ENCODE measurements at places on chromosomes 1 and 21.

- DNase-seq = peak; percentile 97
These were observed 1.3 kb upstream of the S100A10 start for GRCh38 chr1:151994956-151995355.

- DNase-seq = no peak
These were observed 499.8 kb downstream of the KIF26B start for GRCh38 chr1:245654460-245655050.

- no peak for DNase-seq
These were observed 44.6 kb upstream of the GRIK3 start for GRCh38 chr1:37078866-37079265.

- DNase-seq = no peak
These were observed 78.3 kb upstream of the HAO2 start for GRCh38 chr1:119290297-119290696.

DNA sequence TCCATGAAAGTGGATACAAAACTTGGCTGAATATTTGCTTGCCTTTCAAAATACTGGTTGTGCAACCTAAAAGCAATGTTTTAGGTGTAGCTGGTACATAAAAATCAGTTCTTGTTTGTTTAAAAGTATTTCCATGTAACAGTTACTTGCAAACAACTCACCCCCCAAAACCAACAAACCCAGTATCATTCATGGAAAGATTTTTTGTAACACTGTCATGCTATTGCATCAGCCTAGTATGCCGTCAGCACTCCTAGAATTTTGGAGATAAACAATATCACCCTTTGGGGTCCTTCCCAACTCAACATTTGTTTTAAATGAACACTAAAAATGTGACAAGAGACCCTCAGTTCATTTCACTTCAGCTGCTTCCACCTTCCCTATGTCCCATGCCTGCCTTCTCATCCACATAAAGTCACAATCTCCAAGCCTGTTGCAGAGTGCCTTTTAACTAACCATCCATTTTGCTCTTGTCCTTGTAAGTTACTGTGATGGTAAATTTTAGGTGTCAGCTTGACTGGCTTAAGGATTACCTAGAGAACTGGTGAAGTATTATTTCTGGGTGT, 425.3 kb downstream of the DUSP10 start:
- DNase-seq = peak; percentile 29

DNA sequence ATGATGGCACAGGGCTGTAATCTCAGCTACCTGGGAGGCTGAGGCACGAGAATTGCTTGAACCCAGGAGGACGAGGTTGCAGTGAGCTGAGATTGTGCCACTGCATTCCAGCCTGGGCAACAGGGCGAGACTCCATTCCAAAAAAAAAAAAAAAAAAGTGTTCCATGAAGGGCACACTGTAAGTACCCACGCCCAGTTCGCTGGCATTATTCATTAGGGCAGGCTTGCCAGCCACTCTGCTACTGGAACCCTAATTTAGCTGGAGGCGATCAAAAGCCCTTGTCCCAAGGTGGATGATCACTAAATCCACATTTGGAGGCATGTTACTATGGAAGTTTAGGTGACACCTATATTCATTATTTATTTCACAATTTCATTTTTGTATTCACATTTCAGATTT, 5.0 kb downstream of the IFNLR1 start:
- no peak for DNase-seq

DNA sequence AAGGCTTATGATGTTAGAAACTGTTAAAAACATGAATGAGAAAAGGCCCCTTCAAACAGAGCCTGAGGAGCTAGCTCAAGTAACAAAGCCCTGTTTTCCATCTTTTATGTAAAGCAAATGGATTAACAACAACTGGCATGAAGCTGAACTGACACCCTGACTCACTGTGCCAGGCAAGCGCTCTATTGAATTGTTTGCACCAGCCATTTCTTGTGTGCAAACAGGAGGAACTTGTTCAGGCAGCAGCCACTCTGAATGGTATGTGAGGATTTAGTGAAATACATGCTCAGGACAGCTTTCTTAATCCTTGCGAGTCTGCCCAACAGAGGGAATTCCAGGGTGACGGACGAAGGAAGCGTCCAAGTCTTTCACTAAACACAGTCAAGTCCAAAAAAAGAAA, 291.1 kb upstream of the ADGRL2 start:
- DNase-seq = no peak

- no peak for DNase-seq
These were observed 69.8 kb downstream of the CR1 start for GRCh38 chr1:207565546-207566468.

DNA sequence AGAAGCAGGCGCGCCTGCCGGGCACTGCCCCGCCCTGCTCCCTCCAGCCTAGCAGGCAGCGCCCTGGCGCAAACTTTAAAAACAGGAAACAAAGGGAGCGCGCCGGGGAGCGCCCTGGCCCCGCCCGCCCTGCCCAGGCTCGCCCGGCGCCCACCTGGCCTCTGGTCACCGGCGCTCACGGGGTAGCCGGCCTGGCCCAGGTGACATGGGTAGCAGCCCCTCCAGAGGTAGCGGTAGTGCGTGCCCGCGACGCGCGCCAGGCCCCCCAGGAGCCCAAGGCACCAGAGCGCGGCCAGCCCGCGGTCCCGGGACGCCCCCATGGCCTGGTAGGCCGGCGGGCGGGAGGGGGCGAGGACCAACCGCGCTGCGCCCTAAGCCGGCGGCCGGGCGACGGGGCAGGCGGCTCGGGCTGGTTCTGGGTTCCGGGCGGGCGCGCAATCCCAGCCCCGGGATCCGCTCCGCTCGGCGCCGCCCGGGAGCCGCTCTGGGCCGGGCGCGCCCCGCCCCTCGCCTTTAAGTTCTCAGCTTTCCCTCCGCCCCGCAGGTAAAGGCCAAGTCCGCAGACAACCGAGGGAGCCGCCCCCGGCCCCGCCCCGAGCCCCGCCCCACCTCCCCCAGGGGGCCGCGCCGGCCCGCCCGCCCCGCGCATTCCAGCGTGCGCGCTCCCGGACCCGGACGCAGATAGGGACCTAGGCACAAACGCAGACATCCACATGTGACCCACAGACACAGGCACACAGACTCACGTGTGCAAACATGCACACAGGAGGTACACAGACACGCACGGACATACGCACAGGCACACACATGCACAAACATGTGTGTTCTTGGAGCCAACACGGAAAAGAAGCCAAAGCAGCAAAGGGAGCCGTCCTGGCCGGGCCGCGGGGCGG, 76.7 kb downstream of the ARHGEF16 start:
- DNase-seq = no peak

DNA sequence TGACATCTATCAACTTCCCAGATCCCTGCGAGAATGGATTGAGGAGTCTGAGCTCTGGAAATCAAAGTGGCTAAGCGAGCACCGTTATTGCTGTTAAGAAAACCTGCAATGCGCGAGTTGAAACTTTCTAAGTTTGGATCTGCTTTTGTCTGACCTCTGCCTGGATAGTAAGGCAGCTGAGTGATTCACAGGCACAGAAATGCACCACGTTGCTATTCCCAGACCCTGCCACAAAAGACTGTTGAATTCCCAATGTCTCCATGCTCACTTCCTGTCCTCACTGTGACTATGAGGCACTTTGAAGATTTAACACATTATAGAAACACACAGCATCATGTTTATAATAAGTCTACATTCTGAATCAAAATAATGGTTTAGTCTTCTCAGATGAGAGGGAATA, 27.1 kb upstream of the CNIH3 start:
- no peak for DNase-seq

DNA sequence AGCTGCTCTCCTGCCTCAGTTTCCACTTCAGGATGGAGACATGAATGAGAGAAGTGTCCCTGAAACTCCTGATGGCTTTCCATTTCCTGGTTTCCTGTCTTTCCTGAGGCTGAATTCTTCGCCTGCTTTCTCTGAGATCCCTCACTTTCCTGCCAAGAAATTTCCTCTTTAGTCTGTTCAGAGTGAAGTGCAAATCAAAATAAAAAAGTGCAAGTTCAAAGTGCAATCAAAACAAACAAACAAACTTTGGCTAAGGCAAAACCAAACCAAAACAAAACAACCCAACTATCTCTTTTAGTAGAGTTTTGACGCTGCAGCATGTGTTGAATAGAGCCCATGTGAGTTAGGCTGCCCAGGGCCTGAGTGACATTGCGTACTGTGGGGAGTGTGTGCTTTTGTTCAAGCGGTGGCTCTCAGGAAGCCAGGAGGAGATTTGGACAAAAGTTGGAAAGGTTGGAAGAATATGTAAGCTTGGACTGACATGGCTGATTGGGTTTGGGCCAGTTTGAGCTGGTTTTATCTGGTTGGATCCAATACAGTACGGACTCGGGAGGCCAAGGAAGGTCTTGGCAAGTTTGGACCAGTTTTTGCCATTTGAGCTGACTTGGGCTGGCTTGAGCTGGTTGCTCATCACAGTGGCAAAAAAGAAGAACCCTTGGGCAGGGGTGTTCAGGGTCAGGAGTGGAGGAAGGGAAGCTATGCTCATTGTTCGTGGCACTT, 61.1 kb upstream of the TINAGL1 start:
- no peak for DNase-seq

DNA sequence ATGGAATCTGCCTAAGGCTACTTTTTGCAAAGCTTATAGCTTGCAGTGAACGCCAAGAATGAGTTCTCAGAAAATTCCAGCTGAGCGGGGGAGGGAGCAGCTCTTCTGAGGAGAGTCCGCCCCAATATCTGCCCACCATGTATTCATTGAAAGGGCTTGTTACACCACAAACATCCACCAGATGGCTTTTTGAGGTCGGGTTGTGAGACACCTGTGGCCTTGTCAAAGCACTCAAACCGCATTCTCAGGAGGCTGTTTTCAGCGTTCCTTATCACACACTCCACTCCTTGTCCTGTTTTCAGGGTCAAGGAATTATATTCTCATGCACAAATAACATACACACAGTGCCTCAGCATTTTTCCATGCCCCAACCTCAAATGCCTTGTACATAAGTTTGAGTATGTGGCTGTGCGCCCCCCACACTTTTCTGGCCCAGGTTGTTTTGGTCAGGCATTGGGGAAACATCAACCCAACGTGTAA, 3.9 kb upstream of the C4BPB start:
- no peak for DNase-seq

DNA sequence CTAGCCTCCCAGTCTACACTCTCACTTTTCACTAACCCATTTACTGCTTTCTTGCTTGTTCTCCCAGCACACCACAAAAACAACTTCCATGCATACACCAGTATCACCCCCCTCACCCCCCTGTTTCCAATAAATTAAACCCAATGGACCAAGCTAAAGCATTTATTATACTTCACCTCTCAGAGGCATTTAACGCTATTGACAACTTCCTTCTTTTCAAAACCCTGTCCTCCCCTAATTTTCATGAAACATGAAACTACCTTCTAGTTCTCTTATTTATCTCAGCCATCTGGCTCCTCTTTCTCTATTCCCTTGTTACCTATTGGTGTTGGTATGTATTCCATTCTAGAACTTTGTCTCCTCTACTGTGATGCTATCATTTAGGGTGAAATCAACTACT, 32.3 kb downstream of the PTPRC start:
- DNase-seq = no peak

- no peak for DNase-seq
These were observed 99.2 kb upstream of the TNR start for GRCh38 chr1:175842550-175842949.

DNA sequence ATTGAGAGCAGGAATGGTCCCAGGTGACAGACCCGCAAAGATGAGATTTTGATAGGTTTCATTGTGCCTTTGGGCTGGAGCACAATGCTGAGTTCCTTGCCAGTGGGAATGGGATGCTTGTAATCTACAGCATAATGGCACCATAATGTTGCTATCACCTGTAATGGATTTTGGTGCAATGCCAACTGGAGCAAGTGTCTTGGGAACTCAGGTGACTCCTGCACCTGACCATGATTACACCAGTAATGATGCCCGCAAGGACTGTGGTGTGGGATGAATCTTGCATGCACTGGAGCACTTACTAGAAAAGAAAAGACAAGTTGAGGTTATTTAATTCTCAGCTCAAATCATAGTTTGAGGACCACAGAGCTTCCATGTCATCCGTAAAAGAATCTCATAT, 96.7 kb downstream of the PTPRU start:
- DNase-seq = no peak

- no peak for DNase-seq
These were observed 66.3 kb downstream of the C1orf185 start for GRCh38 chr1:51168266-51168845.

DNA sequence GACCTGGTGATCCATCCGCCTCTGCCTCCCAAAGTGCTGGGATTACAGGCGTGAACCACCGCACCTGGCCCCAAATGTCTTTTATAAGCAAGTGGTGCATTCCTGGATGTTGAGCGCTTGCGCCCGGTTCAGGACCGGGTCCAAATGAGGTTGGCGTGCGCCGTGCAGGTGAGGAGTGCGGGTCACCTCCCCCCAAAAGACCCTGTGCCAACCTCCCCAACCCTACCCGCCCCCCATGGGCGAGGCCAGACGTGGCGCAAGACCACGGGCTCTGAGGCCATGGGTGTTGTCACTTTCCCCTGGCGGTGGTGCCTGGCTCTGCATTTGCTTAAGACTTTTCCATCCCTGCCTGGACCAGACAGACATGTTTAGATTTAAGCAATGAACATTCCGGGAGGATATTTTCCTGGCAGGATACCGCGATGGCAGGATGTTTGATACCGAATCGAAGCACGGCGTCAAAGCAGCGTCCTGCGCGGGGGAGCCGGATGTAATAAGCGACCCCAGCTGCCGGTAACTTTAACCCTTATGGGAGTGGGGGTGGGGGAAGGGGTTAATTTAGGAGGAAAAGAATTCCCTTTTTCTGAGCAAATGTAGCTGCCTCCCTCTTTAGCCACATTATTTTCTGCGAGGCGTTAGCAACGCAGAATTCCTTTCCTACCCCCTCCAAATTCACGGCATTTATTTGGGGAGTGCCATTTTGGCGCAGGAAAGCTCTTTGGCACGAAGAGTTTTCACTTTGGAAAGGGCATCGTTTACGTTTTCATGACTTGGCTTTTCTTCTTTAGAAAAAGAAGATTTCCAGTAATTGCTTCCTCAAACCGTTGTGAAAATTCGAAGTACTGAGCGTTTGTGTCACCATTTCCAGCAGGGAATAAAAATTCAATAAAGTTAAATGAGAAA, 27.8 kb upstream of the RNF187 start:
- DNase-seq = peak; percentile 32

GRCh38 chr1:24111996-24112779, at the start of gene MYOM3:
Gene MYOM3, minus strand, starts transcription at chr1:24112135. Its CDS starts 3,499 bp downstream, at chr1:24108636.
- DNase-seq = peak; percentile 42

GRCh38 chr1:18946550-18947381, 9.7 kb downstream of the IFFO2 start:
- no peak for DNase-seq

DNA sequence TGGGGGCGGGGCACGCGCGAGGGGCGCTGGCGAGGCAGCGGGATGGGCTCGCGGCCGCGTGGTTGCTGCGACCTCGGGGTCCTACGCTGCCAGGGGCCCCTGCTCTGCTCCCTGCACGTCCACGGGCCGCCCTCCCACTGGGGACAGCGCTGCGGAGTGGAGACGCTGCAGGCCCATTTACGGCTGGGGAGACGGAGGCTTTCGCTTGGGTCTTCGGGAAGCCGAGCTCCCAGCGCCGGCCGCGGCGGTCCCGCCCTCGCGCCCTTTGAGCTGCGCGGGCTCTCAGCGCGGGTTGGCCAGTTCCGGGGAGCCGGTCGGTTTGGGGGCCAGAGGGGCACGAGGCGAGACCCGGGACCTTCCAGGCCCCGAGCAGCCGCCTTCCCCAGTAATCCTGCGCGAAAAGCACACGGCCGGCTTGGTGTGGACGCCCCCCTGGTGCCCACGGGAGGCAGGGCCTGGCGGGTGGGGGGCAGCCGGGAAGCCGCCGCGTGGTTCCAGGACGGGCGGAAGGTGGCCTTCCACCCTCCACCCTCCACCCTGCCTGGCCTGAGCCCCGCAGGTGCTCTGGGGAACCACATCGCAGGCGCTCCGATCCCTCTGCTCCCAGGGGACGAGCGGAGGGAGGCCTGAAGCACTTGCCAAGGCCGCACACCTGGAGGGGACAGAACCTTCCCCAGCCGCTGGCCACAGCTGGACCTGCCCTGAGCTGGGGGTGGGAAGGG, 570 bp upstream of the PEX10 start:
- no peak for DNase-seq

All from AG09309 (cell line).